T-helper 2 cell treated with Interferon-gamma antibody and Interleukin-4, amounts not matched to agents 100 ng/mL and 5 ng/mL, for 36 hours (primary cell): ENCODE measurements at places on chromosomes 13 and 19. TPM values are rescaled to one million over a fixed set of nuclear protein-coding genes. Genes with fewer than 3 reads are reported as not detected.

The ZNF418 gene
- total RNA-seq, result 1.5 and 2.6 TPM in 2 replicates

The CEACAM6 gene
- not detected in 2 replicates for total RNA-seq

The ZNF560 gene
- total RNA-seq, result not detected in 2 replicates

The PCDH17 gene
- not detected in 2 replicates for total RNA-seq

The MISP3 gene
- 2.1 TPM in 2 replicates for total RNA-seq
